Activated CD8-positive, alpha-beta memory T cell treated with anti-CD3 and anti-CD28 coated beads, Interleukin-2, amount 10 ng/mL, durations not matched to agents 7 days and 5 days (primary cell): ENCODE measurements at places on chromosomes 2 and 18. TPM values are rescaled to one million over a fixed set of nuclear protein-coding genes. Genes with fewer than 3 reads are reported as not detected.

VSNL1 gene
- not detected for total RNA-seq

GRCh38 chr2:219664944-219665343 lies 37.5 kb downstream of the SLC4A3 start:
- H3K4me1 ChIP-seq: no peaks in the 10 kb centered on the region
- no peak for DNase-seq
- H3K27me3 ChIP-seq: peaks cover 13% of the 10 kb centered on the region

DNA sequence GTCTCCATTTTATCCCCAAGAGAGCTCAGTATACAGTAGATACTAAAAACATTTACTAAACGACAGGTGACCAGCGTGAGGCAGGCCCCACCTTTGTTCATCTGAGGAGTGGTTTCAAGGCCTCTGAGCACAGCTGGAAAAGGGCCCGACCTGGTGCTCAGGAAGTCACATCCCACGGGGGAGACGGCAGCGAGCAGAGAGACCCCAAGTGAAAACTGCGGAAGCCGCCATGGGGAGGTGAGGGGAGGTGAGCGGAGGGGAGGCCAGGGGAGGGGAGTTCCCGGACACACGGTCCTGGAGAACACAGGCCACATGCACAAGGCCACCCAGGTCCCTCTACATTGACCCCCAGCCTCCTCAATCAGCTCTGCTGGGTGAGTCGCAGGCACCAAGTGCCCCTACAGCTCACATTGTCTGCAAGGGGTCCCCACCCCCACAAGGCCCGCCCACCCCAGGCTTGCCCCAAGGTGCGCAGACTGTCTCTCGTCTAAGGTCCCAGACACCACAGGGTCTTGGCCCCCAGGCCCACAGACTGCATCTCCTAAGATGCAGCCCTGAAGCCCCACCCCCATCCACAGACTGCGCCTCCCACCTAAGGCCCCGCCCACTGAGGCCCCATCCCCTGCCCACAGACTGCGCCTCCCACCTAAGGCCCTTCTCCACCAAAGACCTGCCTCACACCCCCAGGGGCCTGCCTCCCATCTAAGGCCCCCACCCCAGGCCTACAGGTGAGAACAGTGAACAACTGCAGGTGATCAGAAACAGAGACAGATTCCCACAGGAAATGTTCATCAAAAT lies 19.1 kb downstream of the PARD6G start:
- H3K4me1 ChIP-seq: peaks cover 2% of the 10 kb centered on the region
- peaks cover 18% of the 10 kb centered on the region for H3K27me3 ChIP-seq
- no peak for DNase-seq

DNA sequence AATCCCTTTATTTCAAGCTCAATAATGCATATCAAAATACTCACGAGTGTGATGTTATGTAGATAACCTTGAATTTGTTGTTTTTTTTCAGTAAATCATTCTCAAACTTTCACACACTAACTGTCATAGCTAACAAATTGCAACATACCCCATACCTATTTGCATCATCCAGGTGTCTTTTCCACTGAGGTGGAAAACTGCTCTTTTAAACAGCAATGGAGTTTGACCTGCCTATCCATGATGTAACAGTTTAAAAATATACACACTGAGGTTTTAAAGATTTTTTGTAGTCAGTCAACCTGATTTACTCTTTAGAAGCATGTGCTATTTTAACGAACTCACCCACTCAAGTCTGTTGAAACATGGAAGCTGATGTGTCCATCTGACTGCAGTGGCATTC lies 298.7 kb downstream of the RND3 start:
- no peak overlapping the region for H3K27ac ChIP-seq
- DNase-seq: no peak
- no peaks in the 10 kb centered on the region for H3K4me1 ChIP-seq
- H3K27me3 ChIP-seq: no peaks in the 10 kb centered on the region
- no peak overlapping the region for H3K4me3 ChIP-seq

DNA sequence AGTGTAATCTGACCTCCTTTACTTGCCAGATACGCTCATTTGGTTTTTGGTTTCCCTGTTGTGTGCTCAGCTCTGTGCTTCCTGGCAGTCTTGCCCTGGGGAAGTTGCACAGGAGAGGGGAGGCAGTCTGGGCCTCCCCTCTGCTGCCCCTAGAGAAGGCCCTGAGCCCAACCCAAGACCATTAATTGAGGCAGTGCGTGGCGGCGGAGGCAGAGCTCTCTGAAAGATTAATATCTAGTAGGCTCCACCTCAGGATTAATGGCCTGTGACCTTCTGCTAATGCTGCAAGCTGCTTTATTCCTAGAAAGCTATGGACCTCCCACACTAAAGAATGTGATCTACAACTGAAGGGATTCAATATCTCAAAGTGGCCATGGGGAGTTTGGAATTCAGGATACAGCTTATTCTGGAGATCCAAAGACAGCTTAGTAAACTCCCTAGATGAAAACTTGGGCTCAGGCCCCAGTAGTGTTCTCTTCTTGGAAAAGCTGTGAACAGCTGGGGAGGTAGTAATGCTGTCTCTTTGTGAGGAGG lies 41.4 kb upstream of the MAPRE2 start:
- H3K27me3 ChIP-seq: no peaks in the 10 kb centered on the region
- H3K4me1 ChIP-seq: no peaks in the 10 kb centered on the region
- H3K36me3 ChIP-seq: no peaks in the 10 kb centered on the region
- H3K27ac ChIP-seq: no peak overlapping the region
- no peak overlapping the region for H3K4me3 ChIP-seq

- no peak for DNase-seq
- no peaks in the 10 kb centered on the region for H3K27me3 ChIP-seq
- no peak overlapping the region for H3K4me3 ChIP-seq
These were observed 80.2 kb downstream of the SLC8A1 start for GRCh38 chr2:40371525-40372282.

CNGA3 gene
- not detected for total RNA-seq

- peaks cover 36% of the 10 kb centered on the region for H3K27me3 ChIP-seq
- H3K36me3 ChIP-seq: no peaks in the 10 kb centered on the region
- no peak overlapping the region for H3K27ac ChIP-seq
These were observed 6.2 kb upstream of the GKN1 start for GRCh38 chr2:68968221-68968620.

GCKR gene
- total RNA-seq: not detected

- H3K4me1 ChIP-seq: no peaks in the 10 kb centered on the region
- no peak overlapping the region for H3K27ac ChIP-seq
- no peak for DNase-seq
- no peaks in the 10 kb centered on the region for H3K36me3 ChIP-seq
- H3K27me3 ChIP-seq: peaks cover 2% of the 10 kb centered on the region
These were observed 309.5 kb downstream of the NDUFA10 start for GRCh38 chr2:239715606-239716005.

CIB4 gene
- total RNA-seq: not detected

- no peaks in the 10 kb centered on the region for H3K27me3 ChIP-seq
- no peak overlapping the region for H3K4me3 ChIP-seq
- DNase-seq: no peak
- no peak overlapping the region for H3K27ac ChIP-seq
These were observed 136.5 kb downstream of the ROCK1 start for GRCh38 chr18:20975077-20975476.

DNA sequence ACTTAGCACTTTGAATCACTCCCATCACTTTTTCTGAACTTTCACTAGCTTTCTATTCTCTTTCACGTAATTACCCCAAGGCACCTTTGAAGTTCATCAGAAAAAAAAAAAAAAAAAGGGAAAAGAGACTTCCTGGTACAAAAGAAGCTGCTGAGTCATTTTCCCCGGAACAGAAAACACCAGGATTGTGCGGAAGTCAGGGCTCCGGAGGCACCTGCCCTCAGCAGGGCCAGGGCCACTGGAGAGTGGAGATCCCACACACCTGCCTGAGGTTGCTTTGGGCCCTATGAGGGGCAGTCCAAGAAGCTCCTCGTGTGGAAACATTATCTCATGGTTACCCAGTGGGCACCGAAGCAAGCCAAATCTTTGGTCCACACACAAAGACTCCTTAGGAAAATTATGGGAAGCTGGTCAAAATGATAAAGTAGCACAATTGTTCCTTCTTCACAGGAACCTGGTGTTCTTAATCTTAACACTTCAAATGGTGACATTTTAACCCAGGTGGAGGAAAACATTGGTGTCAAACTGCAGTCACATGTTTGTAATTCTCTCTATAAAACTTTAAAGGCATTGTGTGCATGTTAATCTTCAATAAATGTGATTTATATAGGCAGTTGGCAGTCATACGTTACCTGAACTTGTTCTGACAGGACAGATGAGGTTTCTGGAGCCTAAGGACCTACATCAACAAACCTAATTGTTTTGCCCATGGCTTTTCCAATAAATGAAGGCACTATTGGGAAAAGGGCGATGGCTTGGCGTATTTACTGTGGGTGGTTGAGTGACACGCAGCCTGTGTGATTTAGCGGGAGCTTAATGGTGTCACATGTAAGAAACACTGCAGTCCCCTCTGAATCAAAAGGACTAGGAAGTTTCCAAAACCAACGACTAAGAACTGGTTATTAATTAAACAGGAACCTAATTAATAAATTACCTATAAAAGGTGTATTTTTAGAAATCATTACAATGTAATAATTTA lies 23.4 kb upstream of the FAM110C start:
- no peaks in the 10 kb centered on the region for H3K36me3 ChIP-seq
- no peak for DNase-seq
- no peaks in the 10 kb centered on the region for H3K4me1 ChIP-seq
- H3K27ac ChIP-seq: no peak overlapping the region

- no peak for DNase-seq
- H3K4me1 ChIP-seq: no peaks in the 10 kb centered on the region
- no peaks in the 10 kb centered on the region for H3K36me3 ChIP-seq
- no peak overlapping the region for H3K27ac ChIP-seq
- H3K27me3 ChIP-seq: no peaks in the 10 kb centered on the region
- H3K4me3 ChIP-seq: no peak overlapping the region
These were observed 218.8 kb downstream of the DYSF start for GRCh38 chr2:71671895-71672825.

NT5DC4 gene
- not detected for total RNA-seq

GRCh38 chr2:1626271-1626681 lies 118.0 kb downstream of the PXDN start:
- no peaks in the 10 kb centered on the region for H3K36me3 ChIP-seq
- H3K4me1 ChIP-seq: no peaks in the 10 kb centered on the region
- H3K27me3 ChIP-seq: no peaks in the 10 kb centered on the region
- no peak for DNase-seq
- H3K4me3 ChIP-seq: no peak overlapping the region

DNA sequence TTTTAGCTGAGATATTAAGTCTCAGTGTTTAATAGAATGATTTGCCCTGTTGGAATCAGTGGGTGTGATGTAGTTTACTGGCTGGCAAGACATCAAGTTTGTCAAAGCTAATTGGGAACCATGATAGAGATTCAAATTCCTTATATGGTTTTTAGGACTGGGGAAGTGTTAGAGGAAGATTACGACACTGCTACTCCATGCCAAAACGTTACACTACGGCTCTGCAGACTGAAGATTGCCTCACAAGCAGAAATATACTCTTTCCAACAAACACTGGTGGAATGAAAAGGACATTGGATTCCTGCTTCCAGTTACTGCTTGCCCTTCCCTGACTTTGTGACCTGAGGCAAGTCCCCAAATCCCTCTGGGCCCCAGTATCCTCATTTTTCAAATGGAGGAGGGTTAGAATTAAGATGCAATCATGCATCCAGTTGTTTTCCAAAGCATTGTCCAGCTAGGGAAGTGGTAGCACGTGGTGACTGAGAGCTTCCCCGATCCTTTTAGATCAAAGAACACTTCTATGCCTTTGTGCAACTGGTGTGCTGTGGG lies 147.6 kb downstream of the CDC42EP3 start:
- H3K27me3 ChIP-seq: peaks cover 13% of the 10 kb centered on the region
- H3K36me3 ChIP-seq: no peaks in the 10 kb centered on the region
- H3K4me3 ChIP-seq: no peak overlapping the region
- DNase-seq: no peak
- H3K4me1 ChIP-seq: no peaks in the 10 kb centered on the region

- H3K27ac ChIP-seq: no peak overlapping the region
- no peaks in the 10 kb centered on the region for H3K36me3 ChIP-seq
- no peak overlapping the region for H3K4me3 ChIP-seq
- no peaks in the 10 kb centered on the region for H3K4me1 ChIP-seq
- H3K27me3 ChIP-seq: peaks cover 20% of the 10 kb centered on the region
These were observed 690.0 kb downstream of the ARHGAP15 start for GRCh38 chr2:143819190-143819735.

SIX3 gene
- 0.21 TPM for total RNA-seq

- no peaks in the 10 kb centered on the region for H3K36me3 ChIP-seq
- peaks cover 11% of the 10 kb centered on the region for H3K27me3 ChIP-seq
- H3K4me1 ChIP-seq: no peaks in the 10 kb centered on the region
- no peak overlapping the region for H3K27ac ChIP-seq
- no peak overlapping the region for H3K4me3 ChIP-seq
These were observed 118.0 kb downstream of the MREG start for GRCh38 chr2:215895330-215895729.

GRCh38 chr2:7709907-7710306 lies 792.7 kb downstream of the RNF144A start:
- no peaks in the 10 kb centered on the region for H3K27me3 ChIP-seq
- no peak overlapping the region for H3K4me3 ChIP-seq
- peaks cover 19% of the 10 kb centered on the region for H3K36me3 ChIP-seq
- peaks cover 6% of the 10 kb centered on the region for H3K4me1 ChIP-seq
- DNase-seq: no peak

GRCh38 chr2:36165132-36165531 lies 190.4 kb upstream of the CRIM1 start:
- peaks cover 6% of the 10 kb centered on the region for H3K4me1 ChIP-seq
- no peak overlapping the region for H3K4me3 ChIP-seq
- H3K27me3 ChIP-seq: peaks cover 11% of the 10 kb centered on the region
- H3K27ac ChIP-seq: no peak overlapping the region
- DNase-seq: no peak
- H3K36me3 ChIP-seq: no peaks in the 10 kb centered on the region

CLK1 gene
- total RNA-seq: 130 TPM

DNA sequence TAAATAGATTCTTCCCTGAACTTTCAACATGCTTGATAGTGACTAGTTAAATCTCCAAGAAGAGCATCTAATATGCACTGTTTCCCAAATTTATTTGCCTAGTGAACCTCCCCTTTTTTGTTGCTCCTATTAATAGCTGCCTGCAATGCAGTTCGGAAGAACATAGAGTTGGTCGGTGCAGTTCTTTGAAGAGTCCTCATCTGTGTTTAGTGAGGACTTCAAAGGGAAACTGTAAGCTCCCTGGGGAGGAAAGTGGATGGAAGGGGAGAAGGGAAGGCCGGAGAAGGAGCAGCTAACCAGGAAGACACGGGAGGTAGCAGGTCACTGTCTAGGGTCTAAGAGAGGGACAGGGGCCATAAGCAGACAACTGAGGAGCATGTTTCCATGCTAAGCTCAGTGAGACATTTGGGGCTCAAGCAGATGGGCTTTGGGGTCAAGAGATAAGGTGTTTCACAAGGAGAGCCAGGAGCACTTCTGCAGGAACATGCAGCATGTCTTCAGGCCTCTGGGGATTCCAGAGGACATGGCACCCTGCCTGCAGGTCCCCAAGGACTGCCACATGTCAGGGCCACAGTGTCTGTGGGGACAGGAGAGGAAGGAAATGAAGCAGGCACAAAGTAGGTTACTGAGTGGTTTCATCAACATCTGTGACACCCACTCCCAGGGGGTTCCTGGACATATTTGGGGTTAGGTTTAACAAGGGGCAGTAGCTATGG lies 48.7 kb upstream of the ANXA4 start:
- H3K4me3 ChIP-seq: no peak overlapping the region
- H3K27ac ChIP-seq: peak overlapping the region; percentile 92
- DNase-seq: peak; percentile 51
- no peaks in the 10 kb centered on the region for H3K27me3 ChIP-seq
- H3K4me1 ChIP-seq: peaks cover 59% of the 10 kb centered on the region
